Effector CD8-positive, alpha-beta T cell (primary cell): ENCODE measurements at places on chromosomes 7 and 10.

GRCh38 chr7:55439627-55440026 lies 74.5 kb downstream of the LANCL2 start:
- no peak for DNase-seq

DNA sequence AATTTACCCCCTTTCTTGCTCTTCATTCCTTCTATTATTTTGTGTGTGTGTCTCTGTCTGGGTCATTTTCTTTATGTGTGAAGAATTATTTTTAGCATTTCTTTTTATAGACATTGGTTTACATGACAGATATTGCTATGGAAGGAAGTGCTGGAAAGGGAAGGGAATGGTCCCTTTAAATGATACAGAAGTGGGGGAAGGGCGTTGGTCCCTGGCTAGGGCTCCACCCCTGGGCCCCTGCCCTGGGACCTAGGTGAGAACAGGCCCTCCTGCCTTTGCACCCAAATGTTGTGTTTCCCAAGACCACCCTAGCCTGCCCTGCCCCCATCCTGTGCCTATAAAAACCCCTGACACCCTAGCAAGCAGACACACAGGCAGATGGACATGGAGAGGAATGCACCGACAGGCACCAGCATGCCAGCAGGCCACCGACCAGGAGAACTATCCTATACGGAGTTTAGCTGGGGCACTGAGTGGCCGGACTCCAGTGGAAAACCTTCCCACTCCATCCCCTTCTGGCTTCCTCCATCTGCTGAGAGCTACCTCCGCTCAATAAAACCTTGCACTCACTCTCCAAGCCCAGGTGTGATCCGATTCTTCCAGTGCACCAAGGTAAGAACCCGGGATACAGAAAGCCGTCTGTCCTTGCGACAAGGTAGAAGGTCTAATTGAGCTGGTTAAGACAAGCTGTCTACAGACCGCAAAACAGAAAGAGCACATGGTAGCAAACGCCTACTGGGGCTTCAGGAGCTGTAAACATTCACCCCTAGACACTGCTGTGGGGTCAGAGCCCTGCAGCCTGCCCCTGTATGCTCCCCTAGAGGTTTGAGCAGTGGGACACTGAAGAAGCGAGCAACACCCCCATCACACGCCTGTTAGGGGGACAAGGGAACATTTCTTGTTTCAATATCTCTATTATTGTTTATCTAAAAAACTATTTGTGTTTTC lies 515.7 kb downstream of the SORCS1 start:
- no peak for DNase-seq

GRCh38 chr7:2474813-2475677 lies 1.2 kb downstream of the GRIFIN start:
- no peak for DNase-seq

GRCh38 chr10:22111260-22111659 lies 106.6 kb downstream of the EBLN1 start:
- no peak for DNase-seq

GRCh38 chr7:132455378-132455777 lies 120.9 kb downstream of the PLXNA4 start:
- no peak for DNase-seq

GRCh38 chr7:148763622-148764021 lies 64.9 kb downstream of the CUL1 start:
- DNase-seq = no peak

- no peak for DNase-seq
Observed at GRCh38 chr10:87640043-87640442, 19.6 kb upstream of the PAPSS2 start.

GRCh38 chr10:72229261-72230251 lies 13.5 kb upstream of the ASCC1 start:
- no peak for DNase-seq

DNA sequence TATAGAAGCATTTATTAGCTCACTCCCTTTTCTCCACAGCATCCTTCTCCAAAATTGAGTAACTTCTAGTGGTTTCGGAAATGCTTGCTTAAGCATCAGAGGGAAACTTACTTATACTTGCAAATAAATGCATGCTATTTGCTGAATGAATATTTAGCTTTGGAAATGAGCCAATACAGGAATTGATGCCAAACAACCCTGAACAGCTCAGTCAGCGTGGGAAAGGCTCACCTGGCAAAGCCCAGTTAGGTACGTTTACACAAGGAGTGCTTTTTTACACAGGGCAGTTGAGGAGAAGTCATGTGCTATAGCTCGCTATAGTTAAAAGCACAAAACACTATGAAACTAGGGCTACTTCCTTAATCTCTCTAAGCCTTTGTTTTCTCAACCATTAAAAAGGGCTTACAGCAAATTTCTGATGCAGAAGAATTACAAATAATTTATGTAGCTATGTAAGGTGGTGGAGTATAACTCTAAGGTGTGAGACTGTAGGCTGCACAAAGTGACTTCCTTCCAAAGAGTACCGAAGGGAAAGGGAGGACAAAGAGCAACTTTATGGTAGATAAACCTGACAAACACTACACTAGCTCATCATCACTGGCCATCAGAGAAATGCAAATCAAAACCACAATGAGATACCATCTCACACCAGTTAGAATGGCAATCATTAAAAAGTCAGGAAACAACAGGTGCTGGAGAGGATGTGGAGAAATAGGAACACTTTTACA lies 498.2 kb downstream of the PHTF2 start:
- DNase-seq = no peak

GRCh38 chr7:50317221-50317678 lies 12.7 kb downstream of the IKZF1 start:
- DNase-seq = no peak

GRCh38 chr10:71270301-71271220 lies 48.5 kb upstream of the SLC29A3 start:
- DNase-seq = no peak

- no peak for DNase-seq
Observed at GRCh38 chr7:85890244-85890811, 703.5 kb upstream of the SEMA3D start.

DNA sequence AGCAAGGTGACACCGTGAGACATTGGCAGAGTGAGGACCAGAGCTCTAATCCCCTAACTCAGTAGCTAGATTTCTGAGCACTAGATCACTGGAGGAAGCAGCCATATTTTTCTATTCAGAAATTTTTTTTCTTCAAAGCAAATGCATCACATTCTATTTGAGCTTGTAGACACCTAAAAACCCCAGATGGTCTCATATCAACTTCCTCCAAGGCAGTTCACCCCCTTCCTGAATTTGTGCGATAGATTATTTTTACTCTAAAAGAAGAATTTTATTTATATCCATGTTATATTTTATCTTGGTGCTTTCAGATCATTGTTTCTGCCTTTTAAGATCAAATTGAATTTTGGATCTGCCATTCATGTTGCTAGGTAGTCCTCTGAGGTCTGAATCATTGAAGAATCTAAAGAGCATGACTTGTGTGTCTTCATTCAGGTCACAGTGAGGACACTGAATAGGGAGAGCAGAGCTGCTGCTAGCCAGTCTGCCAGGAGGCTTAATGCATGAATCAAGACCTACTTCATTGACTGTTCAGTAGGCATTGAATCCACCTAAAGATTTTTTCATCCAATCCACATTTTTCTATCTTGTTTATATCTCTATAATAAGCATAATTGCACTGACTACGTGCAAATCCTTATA lies 92.9 kb upstream of the LRRTM3 start:
- no peak for DNase-seq

DNA sequence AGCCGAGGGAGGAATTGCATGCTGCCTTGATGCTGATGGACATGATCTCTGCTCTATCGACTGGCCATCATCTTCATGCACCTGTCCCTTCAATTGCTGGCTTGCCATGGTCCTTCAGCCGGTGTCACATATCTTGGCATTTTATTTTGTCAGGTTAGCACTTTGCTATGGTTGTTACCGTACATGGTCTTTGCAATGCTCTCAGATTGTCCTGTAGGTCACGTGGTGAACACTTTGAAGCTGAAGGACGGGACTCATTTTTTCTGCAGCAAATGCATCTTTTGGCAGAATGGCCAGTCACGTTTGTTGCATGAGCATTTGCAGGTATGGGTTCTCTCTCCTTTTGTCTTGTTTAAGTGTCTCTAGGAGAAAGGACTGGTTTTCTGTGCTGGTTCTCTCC lies 326.8 kb upstream of the SHH start:
- DNase-seq = no peak

DNA sequence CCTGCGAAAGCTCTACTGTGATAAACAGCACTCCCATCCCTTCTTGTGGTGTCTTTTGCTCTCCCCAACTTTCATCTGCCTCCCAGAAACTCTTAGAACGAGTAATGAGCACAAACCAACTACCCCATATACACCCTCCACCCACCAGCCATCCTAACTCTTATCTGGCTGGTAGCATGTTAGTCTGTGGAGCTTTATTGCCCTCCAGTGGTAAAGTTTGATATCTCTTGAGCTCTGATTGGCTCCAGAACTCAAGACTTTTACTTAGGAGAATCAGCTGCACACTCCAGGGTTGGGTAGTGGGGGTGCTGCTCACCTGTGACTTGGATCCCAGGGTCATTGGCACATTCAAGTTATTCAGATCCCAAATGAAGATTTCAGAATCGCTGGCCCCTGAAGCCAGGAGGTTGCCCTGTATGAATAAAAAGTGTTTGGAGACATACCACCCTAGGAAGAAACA lies 10.9 kb downstream of the SEC31B start:
- no peak for DNase-seq

DNA sequence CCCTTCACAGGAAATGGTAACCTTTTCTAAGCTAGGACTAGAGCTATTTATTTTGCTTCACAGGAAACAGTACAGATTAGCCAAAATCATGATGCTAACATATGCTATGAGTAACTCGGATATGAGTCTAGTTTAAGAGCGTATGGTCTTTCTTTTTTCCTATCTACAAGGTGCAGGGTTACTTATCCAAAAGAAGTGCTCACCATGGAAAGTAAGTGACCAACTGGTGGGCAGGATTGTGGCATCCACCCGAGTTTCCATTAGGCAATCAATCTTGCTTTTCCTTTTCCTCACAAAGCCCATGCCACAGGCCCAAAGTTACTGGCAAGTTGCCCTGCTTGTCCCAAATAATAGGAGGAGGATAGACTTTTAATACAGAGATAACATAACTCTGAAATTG lies 765.1 kb upstream of the POM121L12 start:
- no peak for DNase-seq

GRCh38 chr10:7333961-7334641 lies 76.7 kb downstream of the SFMBT2 start:
- no peak for DNase-seq

GRCh38 chr7:84195295-84196060 lies 889 bp upstream of the SEMA3A start:
- DNase-seq = no peak

DNA sequence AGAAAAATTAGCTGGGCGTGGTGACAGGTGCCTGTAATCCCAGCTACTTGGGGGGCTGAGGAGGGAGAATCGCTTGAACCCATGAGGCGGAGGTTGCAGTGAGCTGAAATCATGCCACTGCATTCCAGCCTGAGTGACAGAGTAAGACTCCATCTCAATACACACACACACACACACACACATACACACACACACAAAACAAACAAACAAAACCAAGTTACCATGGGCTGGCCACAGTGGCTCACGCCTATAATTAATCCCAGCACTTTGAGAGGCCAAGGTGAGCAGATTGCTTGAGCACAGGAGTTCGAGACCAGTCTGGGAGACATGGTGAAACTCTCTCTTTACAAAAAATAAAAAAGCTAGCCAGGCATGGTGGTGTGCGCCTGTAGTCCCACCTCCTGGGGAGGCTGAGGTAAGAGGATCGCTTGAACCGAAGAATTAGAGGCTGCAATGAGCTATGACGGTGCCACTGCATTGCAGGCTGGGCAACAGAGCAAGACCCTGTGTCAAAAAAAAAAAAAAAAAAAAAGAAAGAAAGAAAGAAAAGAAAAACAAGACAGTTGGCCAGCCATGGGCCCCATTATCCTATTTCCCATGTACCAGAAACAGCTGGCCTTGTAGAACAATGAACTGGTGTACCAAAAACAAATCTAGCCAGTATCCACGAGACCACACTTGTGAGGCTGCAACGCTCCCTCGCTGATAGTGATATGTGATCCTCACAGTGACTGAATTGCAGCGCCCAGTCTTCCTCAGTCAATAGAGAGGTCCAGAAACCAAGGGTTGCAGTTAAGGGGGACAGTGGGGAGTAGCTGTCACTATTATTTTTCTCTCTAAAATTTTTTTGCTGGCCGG lies 6.6 kb upstream of the AGFG2 start:
- no peak for DNase-seq

DNA sequence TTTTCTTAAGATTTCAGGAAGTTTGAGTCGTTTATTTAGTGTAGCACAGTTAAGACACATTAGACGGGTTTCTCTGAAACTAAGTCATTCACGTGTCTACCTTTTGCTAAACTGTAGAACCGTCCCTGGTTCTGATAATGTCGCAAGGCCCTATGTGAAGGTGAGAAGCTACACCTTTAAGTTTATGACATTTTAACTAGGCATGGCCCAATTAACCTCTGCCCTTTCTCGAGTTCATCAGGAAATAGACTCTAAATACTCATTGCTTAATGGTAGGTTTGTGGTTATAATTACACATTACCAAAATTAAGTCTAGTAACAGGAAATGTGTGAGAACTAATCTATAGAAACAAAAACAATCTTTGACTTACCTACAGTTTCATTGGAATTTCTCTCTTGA lies 126.6 kb upstream of the FZD8 start:
- DNase-seq = no peak

DNA sequence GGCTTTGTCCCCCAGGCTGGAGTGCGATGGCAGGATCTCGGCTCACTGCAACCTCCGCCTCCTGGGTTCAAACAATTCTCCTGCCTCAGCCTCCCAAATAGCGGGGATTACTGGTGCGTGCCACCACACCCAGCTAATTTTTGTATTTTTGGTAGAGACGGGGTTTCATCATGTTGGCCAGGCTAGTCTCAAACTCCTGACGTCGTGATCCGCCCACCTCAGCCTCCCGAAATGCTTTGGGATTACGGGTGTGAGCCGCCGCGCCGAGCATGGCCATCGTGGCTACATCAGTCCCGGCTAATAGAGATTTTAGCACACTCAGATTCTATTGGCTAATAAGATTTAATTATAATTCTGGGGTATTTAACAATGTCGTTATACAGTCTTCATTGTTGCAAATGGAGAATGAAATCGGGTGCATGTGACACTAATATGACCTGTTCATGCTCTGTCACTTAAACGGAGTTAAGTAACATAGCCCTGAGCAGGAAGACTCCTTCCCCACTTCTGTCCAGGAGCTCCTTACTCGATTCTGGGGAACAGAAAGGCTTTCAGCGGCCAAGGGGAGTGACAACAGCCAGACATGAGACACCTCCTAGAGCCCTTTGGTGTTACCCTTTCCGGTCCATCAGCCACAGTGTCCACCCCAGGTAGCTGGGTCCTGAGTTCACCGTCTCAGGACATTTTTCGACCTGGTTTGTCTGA lies 40.9 kb upstream of the FAM20C start:
- DNase-seq = no peak
